Fibroblast of mammary gland (primary cell): ENCODE measurements at places on chromosomes 3 and 15.

DNA sequence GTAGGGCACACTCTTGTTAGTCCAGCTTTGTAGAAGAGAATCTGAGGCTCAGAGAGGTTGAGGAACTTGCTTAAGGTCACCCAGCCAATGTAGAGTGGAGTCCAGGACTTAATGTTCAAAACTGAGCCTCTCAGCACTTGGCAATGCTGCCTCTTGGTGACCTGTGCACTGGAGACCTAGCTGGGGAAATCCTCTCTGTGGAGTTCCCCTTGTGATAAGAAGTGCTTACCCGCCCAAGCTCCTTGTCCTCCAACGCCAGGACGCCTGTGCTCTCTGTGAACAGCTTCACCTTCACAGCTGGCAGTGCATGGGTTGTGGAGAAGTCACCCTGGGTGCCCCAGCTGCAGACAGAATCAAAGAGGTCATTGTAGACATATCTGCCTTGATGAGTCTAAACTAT is 219.1 kb upstream of the FEZF2 start:
- no peak for DNase-seq

- DNase-seq = no peak
Observed at GRCh38 chr3:176867681-176868663, 329.3 kb downstream of the TBL1XR1 start.

GRCh38 chr3:190990898-190991297 is 128.4 kb upstream of the GMNC start:
- no peak for DNase-seq

DNA sequence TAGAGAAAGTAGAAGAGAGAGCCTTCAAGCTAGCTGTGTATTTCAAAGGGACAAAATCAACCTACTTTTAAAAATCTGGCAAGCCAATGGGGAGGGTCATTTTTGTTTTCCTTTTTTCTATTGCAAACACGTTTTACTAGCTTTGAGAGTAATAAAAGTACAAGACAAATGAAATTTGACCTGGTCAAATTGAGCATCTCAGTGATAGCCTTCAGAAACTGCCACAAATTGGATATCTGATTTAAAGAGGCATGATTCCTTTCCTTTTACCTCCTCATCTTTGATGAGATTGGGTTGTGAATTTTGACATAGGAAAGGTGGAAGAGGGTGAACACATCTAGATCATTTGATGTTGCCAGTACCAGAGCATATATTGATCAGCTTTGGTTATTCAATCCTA is 53.6 kb upstream of the RBMS3 start:
- DNase-seq = no peak
